T-helper 9 cell (primary cell): ENCODE measurements at places on chromosomes 13 and 19.
A peak's percentile ranks its signal among the peaks of the same experiment; 100 is the strongest.

DNA sequence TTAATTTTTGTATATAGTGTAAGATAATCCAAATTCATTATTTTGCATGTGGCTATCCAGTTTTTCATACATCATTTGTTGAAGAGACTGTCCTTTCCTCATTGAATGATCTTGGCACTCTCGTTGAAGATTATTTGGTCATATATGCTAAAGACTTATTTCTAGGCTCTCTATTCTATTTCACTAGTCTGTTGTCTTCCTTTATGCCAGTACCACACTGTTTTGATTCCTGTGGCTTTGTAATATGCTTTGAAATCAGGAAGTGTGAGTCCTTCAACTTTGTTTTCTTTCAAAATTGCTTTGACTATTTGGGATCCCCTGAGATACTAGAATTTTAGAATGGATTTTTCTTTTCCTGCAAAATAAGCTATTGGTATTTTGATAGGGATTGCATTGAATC is 24.5 kb downstream of the FNDC3A start:
- DNase-seq = no peak

DNA sequence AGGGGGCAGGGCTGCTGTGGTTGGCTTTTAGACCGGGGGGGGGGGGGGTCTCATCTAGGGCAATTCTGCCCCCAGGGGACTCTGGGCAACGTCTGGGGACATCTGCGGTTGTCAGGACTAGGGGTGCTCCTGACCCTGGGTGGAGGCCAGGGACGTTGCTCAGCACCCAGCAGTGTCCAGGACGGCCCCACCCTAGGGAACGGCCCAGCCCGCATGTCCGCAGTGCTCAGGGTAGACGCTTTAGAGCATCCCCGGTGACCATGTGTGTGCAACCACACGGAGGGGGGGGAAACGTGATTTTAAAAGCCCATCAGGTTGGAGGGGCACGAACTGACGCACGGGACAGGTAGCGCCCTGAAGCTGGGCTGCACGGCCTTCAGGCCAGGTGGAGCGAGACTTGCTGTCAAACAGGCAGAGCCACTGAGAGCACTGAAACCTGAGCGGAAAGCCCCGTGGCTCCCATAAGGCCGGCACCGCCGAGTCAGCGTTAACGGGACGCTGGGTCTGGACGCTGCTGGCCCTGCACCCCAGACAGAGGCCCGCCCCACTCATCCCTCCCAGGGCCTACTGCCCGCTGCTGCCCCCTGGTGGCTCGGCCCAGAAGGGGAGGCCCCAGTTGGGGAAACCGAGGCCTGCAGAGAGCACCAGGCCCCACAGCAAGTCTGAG is 8.3 kb downstream of the CACTIN start:
- peak; percentile 48 for DNase-seq

DNA sequence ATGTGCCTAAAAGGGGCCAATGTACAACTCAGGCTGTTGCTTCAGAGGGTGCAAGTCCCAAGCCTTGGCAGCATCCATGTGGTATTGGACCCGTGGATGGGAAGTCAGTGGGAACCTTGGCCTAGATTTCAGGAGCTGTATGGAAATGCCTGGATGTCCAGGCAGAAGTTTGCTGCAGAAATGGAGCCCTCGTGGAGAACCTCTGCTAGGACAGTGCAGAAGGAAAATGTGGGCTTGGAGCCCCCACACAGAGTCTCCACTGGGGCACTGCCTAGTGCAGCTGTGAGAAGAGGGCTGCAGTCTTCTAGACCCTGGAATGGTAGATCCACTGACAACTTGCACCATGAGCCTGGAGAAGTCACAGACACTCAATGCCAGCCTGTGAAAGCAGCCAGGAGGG is 28.5 kb downstream of the GPC5 start:
- DNase-seq = no peak

- DNase-seq = no peak
Measured at GRCh38 chr13:97298816-97299215, 76.7 kb downstream of the MBNL2 start.

DNA sequence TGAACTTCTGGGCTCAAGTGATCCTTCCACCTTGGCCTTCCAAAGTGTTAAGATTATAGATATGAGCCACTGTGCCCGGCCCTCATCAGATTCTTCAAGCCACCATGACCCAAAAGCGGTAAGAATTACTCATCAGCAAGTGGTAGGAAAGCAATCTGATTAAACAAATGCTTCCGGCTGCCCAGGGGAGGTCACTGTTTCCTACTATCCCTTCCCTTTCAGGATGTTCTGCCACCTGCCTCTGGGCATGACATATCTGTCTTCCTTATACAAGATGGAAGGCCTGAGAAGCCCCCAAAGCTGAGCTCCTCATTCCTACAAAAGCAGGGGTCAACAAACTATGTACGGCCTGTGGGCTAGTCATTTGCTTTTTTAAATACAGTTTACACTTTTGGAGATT is 7.0 kb downstream of the ABHD8 start:
- no peak for DNase-seq

DNA sequence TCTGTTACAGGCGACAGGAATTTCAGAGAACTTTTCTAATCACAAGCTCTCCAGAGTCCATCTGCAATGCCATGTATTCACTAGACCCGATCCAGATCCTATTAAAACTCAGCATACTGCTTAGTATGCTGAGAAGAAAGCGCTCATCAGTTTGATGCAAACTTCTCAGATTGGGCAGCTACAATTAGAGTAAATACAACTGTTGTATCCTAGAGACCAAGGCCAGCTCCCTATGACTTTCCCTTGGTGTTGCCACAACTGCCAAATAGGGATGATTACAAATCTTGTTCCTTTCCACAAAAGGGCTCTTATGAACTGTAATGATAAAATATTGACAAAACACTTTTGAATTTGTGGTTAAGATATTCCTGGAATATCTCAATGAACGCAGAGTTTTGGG is 191.2 kb downstream of the SPRY2 start:
- no peak for DNase-seq

DNA sequence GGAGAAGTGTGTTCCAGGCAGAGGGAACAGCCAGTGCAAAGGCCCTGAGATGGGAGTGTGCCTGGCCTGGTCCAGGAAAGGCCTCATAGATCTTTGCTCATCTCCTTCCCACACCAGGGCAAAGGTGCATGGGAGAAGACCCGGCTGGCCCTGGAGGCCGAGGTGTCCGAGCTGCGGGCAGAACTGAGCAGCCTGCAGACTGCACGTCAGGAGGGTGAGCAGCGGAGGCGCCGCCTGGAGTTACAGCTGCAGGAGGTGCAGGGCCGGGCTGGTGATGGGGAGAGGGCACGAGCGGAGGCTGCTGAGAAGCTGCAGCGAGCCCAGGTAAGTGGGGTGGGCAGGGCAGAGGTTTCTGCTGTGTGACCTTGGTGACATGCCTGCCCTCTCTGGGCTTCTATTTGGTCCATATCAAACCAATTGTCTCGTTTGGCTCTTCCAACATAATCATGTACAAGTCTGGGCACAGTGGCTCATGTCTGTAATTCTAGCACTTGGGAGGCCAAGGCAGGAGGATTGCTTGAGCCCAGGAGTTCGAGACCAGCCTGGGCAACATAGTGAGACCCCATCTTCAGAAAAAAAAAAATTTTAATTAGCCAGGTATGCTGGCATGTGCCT is 51.1 kb downstream of the KCNC3 start:
- DNase-seq = no peak

DNA sequence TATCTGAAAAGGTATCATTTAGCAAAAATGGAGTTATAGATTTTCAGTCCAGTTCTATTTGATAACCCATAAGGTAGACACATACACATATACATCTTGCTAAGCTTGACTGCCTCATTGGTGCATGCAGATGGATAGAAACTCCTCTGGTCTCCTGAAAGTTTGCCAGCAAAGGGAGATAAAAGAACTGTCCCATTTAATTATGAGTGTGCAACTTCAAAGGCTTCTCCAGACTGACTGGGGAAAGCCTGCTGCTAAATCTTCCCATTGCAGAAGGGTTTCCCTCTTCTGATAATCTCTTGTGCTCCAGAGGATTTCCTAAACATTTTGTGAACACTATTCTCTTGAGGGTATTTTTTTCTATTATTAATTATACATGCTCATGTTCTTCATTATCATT is 131.9 kb downstream of the ITGBL1 start:
- no peak for DNase-seq

GRCh38 chr19:54882758-54883157 is 8.7 kb downstream of the FCAR start:
- no peak for DNase-seq

- no peak for DNase-seq
Measured at GRCh38 chr13:46810440-46810839, 13.5 kb upstream of the ESD start.

DNA sequence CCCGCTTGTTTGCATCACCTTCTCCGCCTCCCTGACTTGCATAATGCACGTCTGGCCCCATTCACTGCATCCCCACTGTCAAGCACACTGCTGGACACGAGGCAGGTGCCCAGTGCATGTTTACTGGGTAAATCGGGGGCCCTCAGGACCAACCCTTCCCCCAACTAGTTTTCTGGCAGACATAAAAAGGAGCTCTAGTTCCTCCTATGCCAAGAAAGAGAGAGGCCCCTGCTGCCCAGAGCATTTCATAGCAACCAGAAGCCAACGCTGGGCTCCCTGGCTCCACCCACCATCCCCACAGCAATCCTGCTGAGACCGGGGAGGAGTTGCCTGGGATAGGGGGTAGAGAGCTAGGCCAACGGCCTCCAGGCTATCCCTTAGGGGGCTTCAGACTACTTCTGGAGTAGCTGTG is 23.2 kb downstream of the ANKRD27 start:
- no peak for DNase-seq

- no peak for DNase-seq
Measured at GRCh38 chr13:81021284-81021840, 680.4 kb upstream of the SPRY2 start.

DNA sequence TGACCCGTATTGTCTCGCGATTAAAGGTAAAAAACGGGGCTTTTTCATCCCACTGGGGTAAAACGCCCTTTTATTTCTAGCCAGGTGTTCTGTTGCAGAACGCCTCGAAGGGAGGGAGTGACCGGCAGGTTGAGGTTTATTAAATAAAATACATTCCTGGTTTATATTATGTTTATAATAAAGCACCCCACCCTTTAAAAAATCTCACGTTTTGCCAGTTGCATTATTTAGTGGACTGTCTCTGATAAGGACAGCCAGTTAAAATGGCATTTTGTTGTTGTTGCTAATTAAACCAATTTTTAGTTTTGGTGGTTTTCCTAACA is 25.1 kb upstream of the ZNF850 start:
- no peak for DNase-seq

GRCh38 chr19:10288662-10289166 is 1.0 kb upstream of the ICAM5 start:
- DNase-seq = no peak

GRCh38 chr19:3816566-3817218 is 30.5 kb upstream of the MATK start:
- no peak for DNase-seq

GRCh38 chr19:49749055-49749716 is 13.9 kb downstream of the TSKS start:
- no peak for DNase-seq

GRCh38 chr13:30895773-30896172 is 10.3 kb upstream of the MEDAG start:
- no peak for DNase-seq

GRCh38 chr13:33349288-33349985 is 63.9 kb upstream of the STARD13 start:
- DNase-seq = no peak

DNA sequence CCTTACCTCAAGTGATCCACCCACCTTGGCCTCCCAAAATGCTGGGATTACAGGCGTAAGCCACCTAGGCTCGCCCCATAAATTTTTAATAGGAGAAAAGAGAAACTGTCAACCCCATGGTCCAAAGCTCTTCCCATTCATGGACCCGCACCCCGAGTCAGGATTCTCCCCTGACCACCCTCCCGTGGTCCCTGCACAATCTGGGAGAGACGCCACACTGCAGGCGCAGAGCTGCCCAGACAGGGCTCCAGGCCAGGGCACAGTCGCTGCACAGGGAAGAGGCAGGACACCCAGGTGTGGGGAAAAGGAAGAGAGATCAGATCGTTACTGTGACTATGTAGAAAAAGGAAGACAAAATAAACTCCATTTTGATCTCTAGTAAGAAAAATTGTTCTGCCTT is 54.5 kb downstream of the ZNF93 start:
- DNase-seq = no peak

GRCh38 chr13:110387451-110388107 is 80.5 kb downstream of the COL4A2 start:
- no peak for DNase-seq

DNA sequence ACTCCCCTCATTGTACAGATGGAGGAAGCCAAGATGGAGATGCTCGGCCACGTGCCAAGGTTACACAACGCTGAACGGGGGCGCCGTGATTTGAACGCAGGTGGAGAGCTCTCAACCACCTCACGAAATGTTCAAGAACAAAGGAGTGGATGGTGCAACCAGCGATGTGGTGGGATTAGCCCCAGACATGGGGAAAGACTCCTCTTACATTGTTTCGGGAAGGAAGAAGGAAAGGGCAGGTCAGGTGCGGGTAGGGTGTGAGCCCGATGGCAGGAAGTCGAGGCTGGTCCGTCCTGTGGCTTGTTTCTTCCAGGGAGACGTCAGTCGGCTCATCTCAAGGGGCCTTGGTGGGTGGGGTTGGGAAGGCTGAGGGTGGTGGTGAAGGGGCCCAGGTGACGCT is 7.1 kb upstream of the KLK14 start:
- no peak for DNase-seq

DNA sequence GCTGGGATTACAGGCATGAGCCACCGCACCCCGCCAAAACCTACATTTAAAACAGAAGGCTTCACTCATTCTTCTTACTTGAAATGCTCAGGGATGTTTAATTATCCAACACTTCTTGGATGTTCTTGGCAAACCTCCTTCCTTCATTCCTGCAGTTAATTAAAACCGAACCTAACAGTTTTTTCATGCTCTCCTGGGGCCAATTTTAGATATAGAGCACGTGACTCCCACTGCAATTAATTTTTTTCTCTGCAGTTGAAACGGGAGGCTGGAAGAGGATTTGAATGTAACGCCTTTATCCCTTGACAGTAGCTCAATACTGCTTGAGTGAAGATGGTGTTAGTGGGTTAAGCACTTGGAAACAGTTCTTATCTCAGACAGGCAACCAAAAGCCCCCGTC is 4.6 kb upstream of the ACTL9 start:
- DNase-seq = no peak

- no peak for DNase-seq
Measured at GRCh38 chr13:79966059-79966458, 374.9 kb downstream of the SPRY2 start.

DNA sequence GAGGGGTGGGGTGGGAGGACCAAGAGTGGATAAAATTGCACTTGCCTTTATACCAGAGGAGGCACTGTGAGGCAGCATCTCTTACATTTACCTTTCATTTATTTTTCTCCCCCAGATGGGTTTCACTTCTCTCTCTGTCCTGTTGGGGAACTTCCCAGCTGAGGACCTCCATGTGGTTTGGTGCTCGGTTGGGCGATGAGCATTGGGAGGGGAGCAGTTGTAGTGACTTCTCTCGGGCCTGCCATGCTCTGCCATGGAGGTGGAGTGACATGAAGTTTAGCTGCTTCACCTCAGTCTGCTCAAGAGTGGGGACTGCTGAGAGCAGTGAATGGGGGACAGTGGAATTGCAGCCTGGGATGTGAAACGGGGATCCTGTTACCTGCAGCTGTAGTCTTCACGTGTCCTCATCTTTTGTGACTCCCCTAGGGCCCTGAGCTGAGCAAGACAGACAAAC is 23.1 kb upstream of the CXCL17 start:
- no peak for DNase-seq
